Hematopoietic multipotent progenitor cell treated with erythropoietin and hydrocortisone succinate and interleukin-3 and kit ligand, for 8 days (in vitro differentiated cells): ENCODE measurements at places on chromosomes 1 and 21.

DNA sequence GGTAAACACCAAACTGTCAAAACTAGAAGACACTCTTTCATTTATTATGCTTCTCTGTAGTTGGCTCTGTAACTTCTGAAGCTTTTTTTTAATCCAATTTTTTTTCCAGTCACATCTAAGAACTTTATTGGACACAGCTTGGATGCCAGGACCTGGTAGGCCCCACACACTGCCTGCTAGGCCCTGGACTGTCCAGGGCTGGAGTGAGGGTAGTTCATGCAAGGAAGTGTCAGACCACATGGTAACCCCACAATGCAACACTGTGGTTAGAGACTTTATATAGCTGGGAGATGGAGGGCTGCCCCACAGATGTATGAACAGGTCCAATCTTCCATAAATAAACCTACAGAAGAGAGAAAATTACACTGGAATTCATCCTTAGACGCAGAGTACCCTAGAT is 7.1 kb downstream of the SLC2A1 start:
- DNase-seq: no peak

DNA sequence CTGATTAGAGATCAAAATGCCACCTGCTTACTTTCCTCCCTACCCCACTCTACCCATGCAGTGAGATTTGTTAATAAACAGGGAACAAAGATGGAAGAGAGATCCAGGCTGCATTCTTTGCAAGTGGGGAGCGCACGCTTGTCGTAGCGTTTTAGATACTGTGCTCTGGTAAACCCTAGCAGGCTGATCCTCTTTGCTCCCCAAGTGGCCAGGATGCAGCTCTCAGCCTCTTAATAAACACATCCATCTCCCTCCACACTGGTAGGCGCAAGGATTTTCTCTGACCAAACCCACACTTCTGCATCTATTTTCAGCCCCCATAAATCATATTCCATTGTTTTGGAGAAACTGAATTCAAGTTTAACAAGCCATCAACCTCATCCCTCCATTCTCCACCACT is 2.9 kb downstream of the PGBD5 start:
- no peak for DNase-seq

DNA sequence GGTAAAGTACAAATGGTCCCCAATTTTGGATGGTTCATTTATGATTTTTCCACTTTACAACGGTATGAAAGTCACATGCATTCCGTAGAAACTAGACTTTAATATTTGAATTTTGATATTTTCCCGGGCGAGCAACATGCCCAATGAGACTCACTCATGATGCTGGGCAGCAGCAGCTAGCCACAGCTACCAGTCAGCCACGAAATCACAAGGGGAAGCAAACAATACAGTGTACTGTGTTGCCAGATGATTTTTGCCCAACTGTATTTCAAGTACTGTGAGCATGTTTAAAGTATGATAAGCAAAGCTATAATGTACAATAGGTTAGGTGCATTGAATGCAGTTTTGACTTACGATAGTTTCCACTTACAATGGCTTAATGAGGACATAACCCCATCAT is 266.8 kb downstream of the VAV3 start:
- DNase-seq: no peak

DNA sequence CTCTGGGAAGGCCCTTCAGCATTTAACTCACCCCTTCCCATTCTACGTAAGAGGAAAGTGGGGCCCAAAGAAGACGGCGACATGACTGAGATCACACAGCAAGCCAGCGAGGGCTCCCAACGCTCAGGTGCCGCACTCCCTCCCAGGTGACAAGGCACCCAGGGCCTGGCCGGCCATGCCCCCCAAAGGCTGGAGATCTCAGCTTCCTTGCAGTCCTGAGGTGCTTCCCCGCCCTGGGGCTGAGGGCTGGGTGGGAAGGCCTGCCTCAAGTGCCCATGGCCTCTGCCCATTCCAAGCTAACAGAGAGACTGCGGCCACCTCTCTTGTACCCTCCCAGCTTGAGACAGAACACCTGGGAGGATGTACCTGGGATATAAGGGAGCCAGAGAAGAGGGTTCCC is 1.0 kb upstream of the CRYBG2 start:
- DNase-seq: no peak

DNA sequence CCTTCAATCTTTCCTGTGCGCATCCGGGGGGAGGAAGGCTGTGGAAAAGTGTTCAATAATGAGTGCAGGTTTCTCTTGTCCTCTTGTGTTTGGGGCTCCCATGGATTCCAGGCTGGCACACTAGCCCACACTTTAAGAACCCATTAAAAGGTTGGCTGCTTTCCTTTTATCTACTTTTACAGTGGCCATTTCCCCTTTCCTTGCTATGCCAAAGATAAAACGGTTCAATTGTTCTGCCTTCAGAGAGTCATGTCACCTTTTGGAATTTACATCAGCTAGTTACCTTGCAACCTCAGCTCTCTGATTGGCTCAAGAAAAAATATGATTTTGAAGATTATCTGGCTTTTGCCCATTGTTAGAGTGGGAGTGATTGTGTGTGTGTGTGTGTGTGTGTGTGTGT is 182.3 kb downstream of the SDCCAG8 start:
- DNase-seq: peak; percentile 47

GRCh38 chr1:116185161-116185701 is 74.0 kb downstream of the MAB21L3 start:
- DNase-seq: no peak

DNA sequence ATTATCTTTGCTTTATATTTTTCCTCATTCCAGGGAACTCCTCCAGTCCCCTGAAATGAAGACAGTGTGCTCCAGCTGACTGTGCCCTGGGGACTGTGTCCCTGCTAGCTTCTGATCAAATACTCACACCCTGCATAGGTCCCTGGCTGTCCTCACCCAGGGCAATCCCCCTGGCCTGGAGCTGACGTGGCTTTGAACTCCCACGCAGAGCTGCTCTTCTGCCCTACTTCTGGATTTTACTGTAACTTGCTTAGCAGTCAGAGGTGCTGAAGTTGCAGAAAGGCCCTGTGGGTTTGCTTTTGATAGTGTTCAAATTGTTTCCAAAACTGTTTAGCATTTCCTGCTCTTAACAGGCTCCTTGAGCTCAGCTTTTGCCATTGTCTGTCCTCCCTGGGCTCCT is 186.5 kb downstream of the FASLG start:
- no peak for DNase-seq

- no peak for DNase-seq
Measured at GRCh38 chr1:196070940-196071339, 537.3 kb downstream of the KCNT2 start.

DNA sequence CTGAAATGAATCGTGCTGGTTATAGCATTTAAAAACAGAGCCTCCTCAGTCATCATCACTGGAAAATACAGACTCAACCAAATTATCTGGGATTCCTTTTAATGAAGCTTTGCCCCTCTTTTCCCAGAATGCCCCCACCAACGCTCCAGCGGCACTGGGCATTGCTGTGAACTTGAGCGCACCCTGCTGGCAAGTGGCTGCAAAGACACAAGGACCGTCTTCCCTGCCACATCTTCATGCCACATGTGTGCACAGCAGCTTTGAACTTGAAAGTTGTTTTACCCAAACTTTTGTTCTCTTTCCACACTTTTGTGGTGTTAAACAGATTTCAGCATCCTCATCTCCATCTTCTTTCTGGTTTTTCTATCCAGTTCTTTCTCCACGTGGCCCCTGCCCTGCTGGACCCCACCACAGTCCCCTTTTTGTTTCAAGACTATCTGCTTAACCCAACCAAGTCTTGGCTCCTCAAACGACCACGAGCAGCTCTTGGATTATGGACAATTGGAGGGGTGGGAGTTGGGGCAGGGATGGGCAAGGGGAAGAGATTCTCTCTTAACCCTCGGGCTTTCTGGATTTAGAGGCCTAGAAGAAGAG is 12.8 kb upstream of the LMX1A start:
- peak; percentile 46 for DNase-seq

GRCh38 chr21:42232176-42232825 is 13.4 kb downstream of the ABCG1 start:
- no peak for DNase-seq

DNA sequence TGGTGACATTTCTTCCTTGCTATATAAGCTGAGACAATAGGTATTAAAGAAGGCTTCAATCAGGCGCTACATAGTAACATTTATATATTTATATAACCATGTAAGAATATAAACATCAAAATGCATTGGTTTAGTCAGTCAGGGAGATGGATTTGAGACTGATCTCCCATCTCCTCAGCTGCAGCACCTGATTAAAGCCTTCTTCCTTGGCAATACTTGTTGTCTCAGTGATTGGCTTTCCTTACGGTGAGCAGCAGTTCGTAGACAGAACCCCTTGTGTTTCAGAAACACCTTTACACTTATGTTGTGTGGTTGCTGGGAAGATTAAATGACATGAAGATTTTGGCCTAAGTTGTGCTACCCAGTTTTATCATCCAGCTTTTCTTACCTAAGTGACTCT is 323.3 kb upstream of the DUSP10 start:
- DNase-seq: no peak

DNA sequence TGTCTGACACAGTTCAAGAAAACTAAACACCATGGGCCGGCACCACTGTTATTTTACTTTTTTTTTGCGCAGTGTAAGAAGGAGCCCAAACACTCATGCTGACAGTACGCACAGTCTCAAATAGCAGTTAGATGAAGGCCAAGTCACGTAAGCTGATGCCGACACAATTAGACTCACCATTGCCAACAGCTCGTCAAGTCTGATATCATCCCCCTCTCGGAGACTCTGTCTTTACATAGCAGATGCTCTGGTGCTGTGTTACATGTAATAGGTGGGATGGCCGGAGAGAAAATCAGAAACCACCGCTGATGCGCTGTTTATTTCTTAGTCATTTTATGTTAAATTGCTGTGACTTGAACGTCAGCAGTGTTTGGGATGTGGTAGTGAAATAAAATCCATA is 49.3 kb downstream of the TGFB2 start:
- DNase-seq: no peak

DNA sequence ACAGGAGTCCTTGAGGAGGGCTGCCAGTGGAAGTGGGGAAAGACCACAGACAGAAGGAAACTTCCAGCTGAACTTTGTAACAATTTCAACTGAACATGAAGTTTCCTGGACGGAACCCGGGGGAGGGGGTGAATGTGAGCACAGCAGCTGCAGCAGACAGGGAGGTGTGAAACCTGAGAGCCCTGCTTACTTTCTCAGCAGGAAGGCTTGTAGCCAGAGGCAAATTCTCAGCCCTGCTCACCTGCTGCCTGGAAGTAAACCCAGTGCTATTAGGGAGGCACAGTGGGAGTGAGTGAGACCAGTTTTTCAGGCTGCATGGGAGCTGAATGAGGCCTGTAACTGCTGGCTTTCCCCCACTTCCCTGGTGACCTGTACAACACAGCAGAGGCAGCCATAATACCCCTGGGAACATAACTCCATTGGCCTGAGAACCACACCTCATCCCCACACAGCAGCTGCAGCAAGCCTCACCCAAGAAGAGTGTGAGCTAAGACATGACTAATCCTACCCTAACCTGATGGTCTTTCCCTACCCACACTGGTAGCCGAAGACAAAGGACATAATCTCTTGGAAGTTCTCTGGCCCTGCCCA is 9.6 kb upstream of the SPRR2F start:
- DNase-seq: peak; percentile 12

DNA sequence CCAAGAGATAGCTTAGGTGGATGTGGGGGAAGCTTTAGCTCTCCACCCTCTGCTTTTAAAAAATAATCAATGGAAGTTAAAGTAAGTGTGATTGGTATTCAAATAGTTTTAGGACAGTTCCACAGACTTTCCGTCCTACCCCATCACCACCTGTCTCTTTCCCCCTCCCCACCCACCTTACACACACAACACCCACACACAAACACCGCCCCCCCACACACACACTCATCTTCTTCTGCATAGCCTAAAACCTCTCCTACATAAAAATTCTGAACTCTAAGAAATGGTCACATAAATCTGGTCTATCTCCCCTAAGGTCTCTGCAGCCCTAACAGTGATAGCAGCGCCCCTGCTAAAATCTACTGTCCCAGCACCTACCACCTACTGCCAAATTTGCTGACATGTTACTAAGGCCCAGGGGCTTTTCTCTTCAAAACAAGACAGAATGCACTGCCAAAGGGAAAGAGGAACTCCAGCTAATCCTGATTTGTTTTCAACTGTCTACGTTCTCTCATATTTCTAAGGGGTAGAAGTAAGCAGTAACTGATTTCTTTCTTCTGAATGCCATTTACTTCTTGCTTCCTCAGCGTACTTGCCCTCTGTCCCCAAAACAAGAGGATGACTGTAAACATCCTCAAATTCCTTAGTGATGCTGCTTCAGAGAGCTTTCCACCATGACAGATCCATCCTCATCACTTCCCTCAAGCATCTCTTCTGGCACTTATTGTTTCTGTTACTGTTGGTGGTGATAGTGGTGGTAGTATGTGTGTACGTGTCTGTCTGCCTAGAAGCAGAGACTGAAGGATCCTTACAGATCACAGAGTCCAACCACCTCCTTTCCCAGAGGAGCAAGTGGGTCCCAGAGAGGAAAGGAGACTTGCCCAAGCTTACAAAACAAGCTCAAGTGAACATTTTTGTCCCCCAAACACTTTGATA is 56.8 kb downstream of the LUZP1 start:
- DNase-seq: no peak

- DNase-seq: no peak
Measured at GRCh38 chr1:235090406-235091069, 38.1 kb downstream of the TOMM20 start.

GRCh38 chr1:248861616-248862015 is 2.7 kb upstream of the ZNF692 start:
- no peak for DNase-seq

GRCh38 chr21:28421716-28422524 is 570.8 kb downstream of the LTN1 start:
- DNase-seq: no peak

DNA sequence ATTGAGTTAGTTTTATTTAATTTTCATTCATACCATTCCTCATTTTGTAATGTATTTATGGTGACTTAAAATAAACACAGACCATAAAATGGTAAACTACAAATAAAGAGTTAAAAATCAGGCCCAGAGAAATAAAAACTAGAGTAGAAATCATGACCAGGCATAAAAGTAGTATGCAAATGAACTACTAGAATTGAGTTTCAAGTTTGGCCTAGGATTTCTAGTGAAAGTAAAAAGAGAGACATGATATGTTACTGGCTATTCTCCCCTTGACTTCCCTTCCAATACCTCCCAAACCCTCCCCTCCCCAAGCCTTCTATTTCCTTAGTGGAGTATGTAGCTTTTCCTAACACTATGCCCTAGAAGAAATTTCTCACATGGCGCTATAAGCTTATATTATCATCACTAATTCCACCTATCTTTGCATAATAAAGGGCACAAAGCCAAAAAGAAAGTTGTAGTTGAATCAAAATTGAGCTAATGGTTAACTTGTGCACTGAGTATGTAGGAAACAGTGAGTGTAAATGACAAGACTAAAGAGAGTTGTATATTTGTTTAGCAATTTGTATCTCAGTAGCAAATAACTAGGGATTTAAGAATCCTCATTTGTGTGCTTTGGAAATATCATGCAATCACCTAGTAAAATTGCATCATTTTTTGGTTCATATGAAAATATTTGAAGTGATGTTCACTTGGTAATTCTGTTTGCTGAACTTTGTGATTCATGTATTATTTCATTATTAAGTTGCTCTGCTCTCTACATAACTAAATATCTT is 29.7 kb upstream of the CDC14A start:
- peak; percentile 4 for DNase-seq

- DNase-seq: no peak
Measured at GRCh38 chr1:16925635-16926490, 4.1 kb downstream of the CROCC start.
